ENCODE measurements at places on chromosomes 1 and 21. TPM values are rescaled to one million over a fixed set of nuclear protein-coding genes. Genes with fewer than 3 reads are reported as not detected.

Gene SMCP
- not detected for total RNA-seq

Gene APP
- total RNA-seq: 57.9 TPM

Gene PRR9
- not detected for total RNA-seq

Gene FAM167B
- 1.2 TPM for total RNA-seq

Gene CFAP45
- not detected for total RNA-seq

Gene CD1B
- total RNA-seq: not detected

Gene OSCP1
- total RNA-seq: not detected

Gene TAF1A
- 17.8 TPM for total RNA-seq

Gene OR2G6
- total RNA-seq: not detected

Gene LCE3E
- total RNA-seq: not detected

Gene GBP6
- 0.17 TPM for total RNA-seq

Gene AQP10
- not detected for total RNA-seq

Gene AVPR1B
- total RNA-seq: not detected

Gene SLC35E2B
- total RNA-seq: 130 TPM

Gene TMEM201
- 12.9 TPM for total RNA-seq

DNA sequence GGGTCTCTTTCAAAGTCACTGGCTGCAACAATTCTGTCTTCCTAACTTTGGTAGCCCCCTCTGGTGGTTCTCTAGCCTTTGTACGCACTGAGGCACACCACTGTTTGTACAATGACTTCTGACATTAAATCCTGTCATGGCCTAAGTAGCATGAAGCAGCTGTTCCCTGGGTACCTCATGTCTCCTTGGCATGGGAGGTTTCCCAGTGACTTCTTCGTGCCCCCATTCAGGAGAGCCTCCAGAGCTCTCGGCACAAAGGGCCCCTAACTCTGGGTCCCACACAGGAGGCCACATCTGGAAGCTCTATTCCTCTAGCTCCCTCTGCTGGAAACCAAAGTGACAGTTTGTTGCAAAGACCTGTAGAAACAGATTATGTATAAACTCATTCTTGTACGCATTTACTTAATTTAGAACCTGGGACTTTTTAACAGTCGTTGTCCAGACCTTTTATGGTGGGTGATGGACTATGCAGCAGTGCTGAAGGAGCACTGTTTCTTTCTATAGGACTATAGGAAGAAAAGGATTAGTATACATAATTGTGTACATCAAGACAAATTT is 13.4 kb downstream of the SWT1 start:
- peak; percentile 47 for DNase-seq

DNA sequence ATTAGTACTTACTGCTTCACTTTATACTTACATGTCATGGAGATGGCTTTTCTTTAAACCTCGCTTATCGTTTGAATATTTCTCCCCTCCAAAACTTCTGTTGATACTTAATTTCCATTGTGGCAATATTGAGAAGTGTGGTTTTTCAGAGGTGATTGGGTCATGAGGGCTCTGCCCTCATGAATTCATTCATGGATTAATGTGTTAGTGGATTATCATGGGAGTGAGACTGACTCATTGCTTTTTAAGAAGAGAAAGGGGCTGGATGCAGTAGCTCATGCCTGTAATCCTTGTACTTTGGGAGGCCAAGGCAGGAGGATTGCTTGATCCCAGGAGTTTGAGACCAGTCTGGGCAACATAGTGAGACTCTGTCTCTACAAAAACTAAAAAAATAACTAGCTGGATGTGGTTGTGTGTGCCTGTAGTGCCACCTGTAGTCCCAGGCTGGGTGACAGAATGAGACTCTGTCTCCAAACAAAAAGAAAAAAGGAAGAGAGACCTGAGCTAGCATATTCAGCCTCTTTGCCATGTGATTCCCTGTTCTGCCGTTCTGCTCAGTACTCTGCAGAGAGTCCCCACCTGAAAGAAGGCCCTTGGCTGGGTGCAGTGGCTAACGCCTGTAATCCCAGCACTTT is 30.2 kb downstream of the RABGAP1L start:
- no peak for DNase-seq

- DNase-seq: no peak
These were observed 54.0 kb downstream of the ALG14 start for GRCh38 chr1:95018602-95019369.

- DNase-seq: no peak
These were observed 29.1 kb upstream of the SOAT1 start for GRCh38 chr1:179264507-179264906.

DNA sequence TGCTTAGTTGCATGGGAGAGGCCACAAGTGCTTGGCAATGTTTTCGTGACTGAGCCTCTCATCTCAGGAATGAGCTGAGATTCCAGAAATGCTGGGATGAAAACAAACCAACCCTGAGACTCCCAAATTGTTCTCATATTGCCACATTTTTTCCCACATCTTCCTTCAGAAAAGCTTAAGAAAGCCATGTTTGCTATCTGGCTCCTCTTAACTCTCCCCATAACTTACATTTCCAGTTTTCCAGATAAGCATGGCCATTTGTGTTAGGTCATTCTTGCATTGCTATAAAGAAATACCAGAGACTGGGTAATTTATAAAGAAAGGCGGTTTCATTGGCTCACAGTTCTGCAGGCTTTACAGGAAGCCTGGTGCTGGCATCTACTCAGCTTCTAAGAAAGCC is 17.2 kb downstream of the DSCAM start:
- DNase-seq: no peak

DNA sequence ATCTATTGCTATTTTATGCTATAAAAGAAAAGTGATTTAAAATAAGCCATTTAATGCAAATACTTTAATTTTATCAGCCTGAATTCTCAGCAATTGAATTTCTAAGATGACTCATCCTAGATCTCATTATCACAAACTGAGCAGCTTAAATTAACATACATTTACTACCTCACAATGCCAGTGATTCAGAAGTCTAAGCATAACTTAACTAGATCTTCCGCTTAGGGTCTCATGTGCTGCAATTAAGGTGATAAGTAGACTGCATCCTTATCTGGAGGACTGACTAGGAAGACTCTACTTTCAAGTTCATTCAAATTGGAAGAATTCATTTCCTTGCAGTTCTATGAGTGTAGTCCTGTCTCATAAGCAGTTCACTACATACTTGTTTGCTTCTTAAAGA is 286.6 kb downstream of the COL11A1 start:
- DNase-seq: no peak

DNA sequence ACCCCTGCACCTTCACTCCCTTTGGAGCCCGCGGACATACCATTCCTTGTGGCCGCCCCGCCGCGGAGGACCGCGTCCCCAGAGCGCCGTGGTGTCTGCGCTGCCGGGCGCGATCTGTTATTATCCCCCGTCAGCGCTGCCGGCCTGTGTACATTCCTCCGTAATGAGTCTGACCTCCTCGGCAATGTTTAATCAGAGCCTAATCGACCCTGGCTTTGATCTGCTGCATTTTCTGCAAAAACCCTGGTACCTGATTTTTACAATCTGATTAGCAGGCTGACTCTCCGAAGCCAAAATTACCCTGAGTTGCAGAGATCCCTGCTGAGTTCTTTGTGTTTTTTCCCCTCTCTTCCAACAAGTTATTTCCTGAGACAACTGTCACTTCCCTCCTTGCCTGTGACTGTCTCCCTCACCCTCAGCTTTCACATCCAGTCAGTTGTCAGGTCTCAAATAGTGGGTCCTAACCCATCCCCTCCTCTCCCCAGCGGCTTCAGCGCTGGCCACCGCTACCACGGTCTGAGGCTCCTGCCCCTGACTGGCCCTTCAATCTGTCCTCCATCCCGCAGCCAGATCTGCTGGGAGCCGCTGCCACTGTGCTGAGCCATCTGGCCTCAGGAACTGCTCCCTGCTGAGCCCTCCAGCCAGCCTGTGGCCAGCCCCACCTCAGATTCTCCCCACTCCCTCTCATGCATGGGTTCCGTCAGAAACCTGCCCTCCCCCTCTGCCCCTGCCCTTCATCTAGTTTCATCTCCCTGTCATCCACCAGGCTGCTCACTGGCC is 53.5 kb downstream of the GLIS1 start:
- DNase-seq: no peak

DNA sequence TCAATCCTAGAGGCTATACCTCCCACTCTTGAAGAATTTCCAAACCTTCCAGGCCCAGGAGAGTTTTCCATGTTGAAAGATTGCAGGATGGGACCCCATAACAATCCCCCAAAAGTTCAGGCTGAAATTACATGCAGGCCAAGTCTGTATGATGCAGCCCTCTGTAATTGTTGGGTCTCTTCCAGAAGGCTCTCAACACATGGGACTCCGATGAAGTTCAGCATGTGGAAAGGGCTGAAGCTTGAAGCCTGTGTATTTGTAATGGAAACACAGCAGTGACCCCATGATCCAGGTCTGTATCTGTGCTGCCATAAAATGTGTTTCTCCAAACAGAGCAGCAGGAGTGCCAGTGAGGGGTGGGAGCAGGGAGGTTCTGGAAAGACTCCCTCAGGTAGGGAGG is 202.5 kb upstream of the LYPLAL1 start:
- DNase-seq: no peak

GRCh38 chr1:78687914-78688313 is 38.3 kb downstream of the IFI44 start:
- no peak for DNase-seq

- no peak for DNase-seq
These were observed 218.8 kb upstream of the CAMK1G start for GRCh38 chr1:209364716-209365115.

GRCh38 chr1:92096317-92096716 is 16.2 kb downstream of the BTBD8 start:
- DNase-seq: no peak

DNA sequence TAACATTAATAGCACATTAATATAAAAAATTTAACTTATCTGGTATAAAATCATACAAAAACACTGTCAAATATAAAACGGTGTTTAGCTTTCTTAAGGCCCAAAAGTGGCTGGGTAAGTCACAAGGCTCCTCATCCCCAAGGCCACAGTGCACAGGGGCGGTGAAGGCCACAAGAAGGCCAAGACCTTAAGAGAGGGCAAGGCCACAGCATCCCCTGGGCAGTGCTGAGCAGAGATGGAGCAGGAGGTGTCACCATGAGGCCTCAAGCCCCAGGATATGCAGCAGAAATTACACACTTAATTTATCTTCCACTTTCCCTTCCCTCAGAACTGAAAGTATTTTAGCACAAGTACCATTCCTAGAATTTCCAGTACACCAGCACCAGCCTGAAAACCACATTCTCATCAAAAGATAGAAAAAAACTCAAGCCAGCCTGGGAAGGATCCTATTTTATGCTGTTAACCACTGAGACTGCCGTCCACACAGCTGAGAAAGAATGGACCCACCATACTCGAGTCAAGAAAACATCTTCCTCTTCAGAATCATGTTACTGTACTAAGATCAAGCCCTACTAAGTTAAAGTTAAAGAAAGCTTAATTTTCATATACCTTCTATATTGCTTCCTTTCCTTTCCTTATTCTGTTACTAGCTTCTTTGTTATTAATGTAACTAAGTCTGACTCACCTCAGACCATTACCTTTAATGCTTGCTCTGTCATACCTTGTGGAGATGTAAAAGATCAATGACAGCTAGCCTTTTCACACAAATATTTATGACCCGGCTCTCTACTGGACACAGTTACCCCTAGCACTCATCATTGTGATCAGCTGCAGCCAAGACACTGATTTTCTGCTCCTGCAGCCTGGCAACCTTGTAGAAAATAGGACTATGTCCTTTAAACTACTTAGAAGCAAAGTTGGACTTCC is 26.4 kb upstream of the FMO1 start:
- DNase-seq: no peak

DNA sequence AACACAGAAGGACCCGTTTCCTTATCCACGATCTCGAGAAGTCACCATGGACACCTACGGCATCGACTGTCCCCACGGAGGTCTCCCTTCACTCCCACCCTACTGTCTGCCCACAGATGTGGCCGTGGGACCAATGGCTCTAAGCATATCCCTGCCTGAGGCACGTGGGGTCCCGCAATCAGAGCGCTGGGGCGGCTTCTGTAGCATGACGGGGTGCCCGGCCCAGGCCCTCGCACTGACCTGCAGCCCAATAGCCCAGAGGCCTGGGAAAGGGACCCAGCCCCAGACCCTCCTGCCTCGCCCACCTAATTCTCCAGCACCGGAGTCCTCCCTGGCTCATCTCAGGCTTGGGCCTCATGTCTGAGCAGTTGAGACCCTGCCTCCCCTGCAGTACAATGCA is 132.5 kb downstream of the NPHP4 start:
- DNase-seq: no peak

DNA sequence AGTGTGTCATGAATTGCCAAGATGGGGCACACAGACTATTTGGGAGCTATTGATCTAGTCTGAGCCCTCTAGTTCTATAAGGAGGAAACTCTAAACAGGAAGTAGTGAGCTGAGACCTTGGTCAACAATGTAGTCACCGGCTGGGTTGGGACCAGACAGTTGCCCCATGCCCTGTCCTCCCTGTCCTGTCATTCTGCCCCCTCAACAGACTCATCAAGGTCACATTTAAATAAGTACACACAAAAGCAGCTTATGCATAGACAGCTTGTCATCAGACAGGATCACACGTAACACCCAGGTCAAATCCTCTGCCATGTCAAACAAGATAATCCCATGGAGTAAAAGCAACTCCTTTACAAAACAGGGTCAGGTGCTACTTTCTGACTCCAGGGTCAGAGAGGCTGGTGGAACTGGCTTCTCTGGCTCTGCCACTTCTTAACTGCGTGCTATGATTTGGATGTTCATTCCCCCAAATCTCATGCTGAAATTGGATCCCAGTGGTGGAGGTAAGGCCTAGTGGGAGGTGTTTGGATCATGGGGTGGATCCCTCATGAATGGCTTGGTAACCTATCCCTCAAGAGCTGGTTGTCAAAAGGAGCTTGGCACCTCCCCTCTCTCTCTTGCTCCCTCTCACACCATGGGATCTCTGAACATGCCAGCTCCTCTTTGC is 128.9 kb downstream of the HIVEP3 start:
- no peak for DNase-seq

GRCh38 chr1:172673761-172674160 is 14.9 kb downstream of the FASLG start:
- DNase-seq: no peak

GRCh38 chr1:187862506-187862905 is 1033.8 kb downstream of the PLA2G4A start:
- no peak for DNase-seq

DNA sequence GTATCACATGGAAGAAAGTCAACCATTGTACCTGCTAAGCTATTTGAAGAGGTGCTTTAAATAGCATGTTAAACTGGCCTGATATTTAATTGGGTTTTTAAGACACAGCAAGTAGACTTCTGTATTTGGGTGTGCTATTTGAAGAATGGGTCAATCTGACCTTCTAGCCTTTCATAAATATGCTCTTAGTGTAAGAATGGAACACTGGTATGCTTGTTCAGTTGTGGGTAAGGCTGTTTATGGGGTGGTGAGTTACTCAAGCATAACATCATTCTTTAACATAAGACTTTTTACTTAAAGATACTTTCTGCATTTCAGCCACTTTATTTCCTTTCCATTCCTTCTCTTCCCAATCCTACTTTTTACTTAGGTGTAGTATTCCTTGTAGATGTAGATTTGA is 21.4 kb downstream of the AHCYL1 start:
- DNase-seq: no peak

- DNase-seq: no peak
These were observed 763 bp downstream of the AUNIP start for GRCh38 chr1:25858494-25858893.
